ENCODE measurements at places on chromosomes 5 and 9. TPM values are rescaled to one million over a fixed set of nuclear protein-coding genes. Genes with fewer than 3 reads are reported as not detected.

The CNTNAP3B gene
- total RNA-seq = 163 TPM

The CEMIP2 gene
- total RNA-seq = 97.5 TPM

The PRRX2 gene
- total RNA-seq = 0.38 TPM

The C5orf24 gene
- 74.5 TPM for total RNA-seq

The HTR4 gene
- total RNA-seq = 0.10 TPM

The LCN10 gene
- total RNA-seq = not detected

The STC2 gene
- 18.1 TPM for total RNA-seq

The ZNF454 gene
- 1.1 TPM for total RNA-seq

The ZNF366 gene
- 18.2 TPM for total RNA-seq

The PCDHGB6 gene
- 6.2 TPM for total RNA-seq

The AKNA gene
- total RNA-seq = 10.3 TPM

The KIAA0825 gene
- 2.6 TPM for total RNA-seq

The SLC34A3 gene
- total RNA-seq = not detected

The SPATA31A3 gene
- not detected for total RNA-seq

The ZNF483 gene
- 2.9 TPM for total RNA-seq

The PCDHA12 gene
- total RNA-seq = under 0.01 TPM

The FLT4 gene
- total RNA-seq = 93.0 TPM

The F12 gene
- total RNA-seq = 0.57 TPM

The GRHPR gene
- 163 TPM for total RNA-seq

The FCN2 gene
- total RNA-seq = not detected

The PARP8 gene
- total RNA-seq = 0.65 TPM

The PLEKHG4B gene
- not detected for total RNA-seq

The SEMA5A gene
- total RNA-seq = 0.10 TPM

The ABITRAM gene
- 7.8 TPM for total RNA-seq

The SOX30 gene
- total RNA-seq = not detected

The SCAI gene
- total RNA-seq = 8.5 TPM

The PCDHGA12 gene
- total RNA-seq = 12.0 TPM

The GDA gene
- not detected for total RNA-seq

The PCDHGA4 gene
- 6.3 TPM for total RNA-seq

The TSSK1B gene
- under 0.01 TPM for total RNA-seq

The ZNF300 gene
- total RNA-seq = 5.3 TPM

The SPINK4 gene
- total RNA-seq = not detected

The HAND1 gene
- not detected for total RNA-seq

The LOX gene
- 41.8 TPM for total RNA-seq

The NOXA1 gene
- 2.0 TPM for total RNA-seq

The MARCOL gene
- not detected for total RNA-seq

The PPP2R2B gene
- not detected for total RNA-seq

The HMCN2 gene
- under 0.01 TPM for total RNA-seq

The MXD3 gene
- total RNA-seq = 5.9 TPM

The FOXD4L6 gene
- 0.33 TPM for total RNA-seq

The WNT8A gene
- under 0.01 TPM for total RNA-seq

The CAMSAP1 gene
- total RNA-seq = 39.5 TPM

The NANS gene
- total RNA-seq = 79.4 TPM

The TXNDC8 gene
- not detected for total RNA-seq

The SPAAR gene
- total RNA-seq = 4.5 TPM

The PCDHA6 gene
- total RNA-seq = 0.33 TPM

The SLCO6A1 gene
- not detected for total RNA-seq

The PRDM12 gene
- not detected for total RNA-seq

The LPCAT1 gene
- 41.5 TPM for total RNA-seq

The SV2C gene
- total RNA-seq = not detected

The PLAC8L1 gene
- total RNA-seq = 0.29 TPM

The STK32A gene
- 0.98 TPM for total RNA-seq

The TAS2R1 gene
- total RNA-seq = not detected

The PCDHB5 gene
- total RNA-seq = 0.98 TPM

The PCDHB9 gene
- total RNA-seq = 0.65 TPM

The CRB2 gene
- not detected for total RNA-seq

All from vein endothelial cell (primary cell).